CD8-positive, alpha-beta memory T cell (primary cell): ENCODE measurements at places on chromosomes 1 and 21. TPM values are rescaled to one million over a fixed set of nuclear protein-coding genes. Genes with fewer than 3 reads are reported as not detected.

GRCh38 chr1:225891229-225891972 lies 2.5 kb upstream of the LEFTY1 start:
- no peaks in the 10 kb centered on the region for H3K27me3 ChIP-seq
- peaks cover 9% of the 10 kb centered on the region for H3K4me1 ChIP-seq
- no peak for DNase-seq
- no peaks in the 10 kb centered on the region for H3K36me3 ChIP-seq
- no peak overlapping the region for H3K27ac ChIP-seq

GRCh38 chr1:205545991-205546390 lies 41.5 kb downstream of the CDK18 start:
- H3K27ac ChIP-seq = no peak overlapping the region
- DNase-seq = no peak
- no peak overlapping the region for H3K4me3 ChIP-seq
- no peaks in the 10 kb centered on the region for H3K36me3 ChIP-seq
- peaks cover 12% of the 10 kb centered on the region for H3K27me3 ChIP-seq

GRCh38 chr1:234039603-234040002 lies 135.1 kb downstream of the SLC35F3 start:
- H3K27ac ChIP-seq = no peak overlapping the region
- no peaks in the 10 kb centered on the region for H3K27me3 ChIP-seq

DNA sequence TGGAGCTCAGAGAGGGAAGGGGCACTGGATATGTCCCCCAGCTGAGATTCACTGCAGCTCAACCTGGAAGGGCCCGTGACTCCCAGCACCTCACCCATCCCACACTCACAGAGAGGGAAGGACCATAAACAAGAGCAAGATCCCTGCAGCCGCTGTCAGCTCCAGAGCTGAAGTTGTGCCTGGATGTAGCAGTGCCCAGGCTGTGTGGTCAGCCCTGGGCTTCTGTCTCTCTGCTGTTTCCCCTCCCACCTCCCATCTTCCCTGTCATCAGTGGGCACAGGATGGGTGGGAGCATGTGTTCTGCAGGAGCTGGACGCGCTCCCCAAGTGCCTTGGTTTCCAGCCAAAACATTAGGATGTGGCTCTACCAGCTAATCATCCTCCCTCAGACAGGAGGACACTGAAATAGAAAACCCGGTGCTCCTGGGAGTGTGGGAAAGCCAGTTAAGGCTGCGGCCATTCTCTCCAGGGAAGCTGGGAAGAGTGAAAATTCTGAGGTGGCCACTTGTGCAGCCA lies 282.7 kb downstream of the NPHP4 start:
- H3K4me1 ChIP-seq = no peaks in the 10 kb centered on the region
- no peak overlapping the region for H3K4me3 ChIP-seq
- no peak overlapping the region for H3K27ac ChIP-seq

- no peak overlapping the region for H3K27ac ChIP-seq
- no peak for DNase-seq
- no peaks in the 10 kb centered on the region for H3K36me3 ChIP-seq
- peaks cover 5% of the 10 kb centered on the region for H3K4me1 ChIP-seq
- H3K27me3 ChIP-seq = no peaks in the 10 kb centered on the region
Observed at GRCh38 chr21:44568667-44569556, 4.6 kb upstream of the KRTAP10-4 start.

Gene TAGLN2
- 566 TPM for total RNA-seq

Gene GJA9
- not detected for total RNA-seq

Gene COL6A1
- 13.1 TPM for total RNA-seq

Gene UBE4B
- total RNA-seq = 35.7 TPM

Gene OR2L3
- total RNA-seq = not detected
